ENCODE measurements at places on chromosomes 2 and 18. TPM values are rescaled to one million over a fixed set of nuclear protein-coding genes. Genes with fewer than 3 reads are reported as not detected.

GRCh38 chr18:32317651-32318050 lies 127.8 kb downstream of the MEP1B start:
- DNase-seq = no peak

DNA sequence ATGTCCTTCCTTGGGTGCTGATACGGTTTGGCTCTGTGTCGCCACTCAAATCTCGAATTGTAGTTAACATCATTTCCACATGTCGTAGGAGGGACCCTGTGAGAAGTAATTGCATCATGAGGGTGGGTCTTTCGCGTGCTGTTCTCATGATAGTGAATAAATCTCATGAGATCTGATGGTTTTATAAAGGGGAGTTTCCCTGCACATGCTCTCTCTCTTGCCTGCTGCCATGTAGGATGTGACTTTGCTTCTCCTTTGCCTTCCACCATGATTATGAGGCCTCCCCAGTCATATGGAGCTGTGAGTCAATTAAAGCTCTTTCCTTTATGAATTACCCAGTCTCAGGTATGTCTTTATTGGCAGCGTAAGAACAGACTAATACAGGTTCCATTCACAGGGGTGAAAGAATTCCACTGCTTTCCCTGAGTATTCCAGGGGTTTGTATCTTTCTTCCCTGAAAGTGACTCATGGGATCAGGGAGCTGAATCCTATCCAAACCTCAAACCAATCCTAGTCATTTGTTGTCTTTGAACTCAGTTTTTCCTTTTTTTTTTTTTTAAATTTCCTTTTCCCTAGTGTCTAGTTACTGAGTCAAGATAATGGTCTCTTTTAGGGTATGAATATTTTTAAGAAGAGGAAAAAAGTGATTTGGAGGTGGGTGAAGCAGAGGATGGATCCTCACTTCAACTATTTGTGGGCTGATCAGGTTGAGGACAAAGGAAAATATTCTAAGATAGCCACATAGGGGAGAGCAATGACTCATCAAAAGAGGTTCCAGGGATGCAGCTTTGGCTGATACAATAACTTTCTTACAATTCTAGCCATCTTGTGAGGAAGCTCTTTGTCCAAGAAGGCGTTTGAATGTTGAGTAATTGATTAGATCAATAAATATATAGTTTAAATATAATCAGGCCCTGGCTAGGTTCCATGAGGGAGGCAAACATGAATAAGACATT lies 19.5 kb upstream of the KCNE4 start:
- no peak for DNase-seq

REG3A gene
- not detected for polyA plus RNA-seq

COMMD1 gene
- 56.6 TPM for polyA plus RNA-seq

- no peak for DNase-seq
These were observed 84.7 kb downstream of the EHD3 start for GRCh38 chr2:31318361-31319336.

DNA sequence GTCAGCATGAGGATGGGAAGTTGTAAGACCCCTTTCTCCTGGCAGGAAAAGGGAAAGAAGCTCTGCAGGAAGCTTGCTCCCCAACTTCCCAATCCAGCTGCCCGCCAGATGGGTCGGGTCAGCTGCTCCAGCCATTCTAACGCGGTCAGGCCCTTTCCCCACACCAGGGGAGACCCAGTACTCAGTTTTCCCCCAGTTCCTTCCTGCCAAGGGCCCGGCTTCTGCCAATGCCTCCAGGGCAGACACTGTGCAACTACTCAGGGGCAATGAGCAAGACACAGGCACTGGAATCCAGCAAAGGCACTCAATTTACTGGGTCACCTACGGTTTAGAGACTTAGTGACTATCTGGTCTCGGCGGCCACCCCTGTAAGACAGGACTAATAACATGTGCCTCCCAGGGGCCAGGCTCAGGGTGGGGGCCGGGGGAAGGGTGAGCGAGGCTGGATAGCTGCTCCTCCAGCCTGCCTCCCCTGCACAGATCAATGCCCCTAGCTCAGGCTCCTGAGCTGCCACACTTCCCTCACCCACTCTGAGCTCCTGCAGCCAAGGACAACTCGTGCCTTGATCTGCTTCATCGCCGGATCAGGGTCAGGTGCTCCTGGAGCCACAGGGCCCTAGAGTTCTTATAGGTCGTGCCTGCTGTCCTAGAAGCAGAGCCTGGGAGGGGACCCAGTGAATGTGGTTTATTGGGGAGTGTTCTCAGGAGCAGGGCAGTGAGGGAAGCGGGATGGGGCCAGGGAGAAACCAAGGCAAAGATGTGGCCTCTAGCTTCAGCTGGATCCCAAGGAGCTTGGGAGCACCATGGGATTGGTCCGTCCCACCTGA lies 171.1 kb downstream of the ZFP36L2 start:
- no peak for DNase-seq

- DNase-seq = no peak
These were observed 820 bp downstream of the TMBIM1 start for GRCh38 chr2:218291318-218292047.
